ENCODE measurements at places on chromosomes 7 and 10.

- DNase-seq: no peak
These were observed 1066.5 kb downstream of the TYW1 start for GRCh38 chr7:68063171-68063570.

GRCh38 chr7:154804449-154804848, 198.5 kb downstream of the PAXIP1 start:
- DNase-seq: no peak

GRCh38 chr7:122305475-122306319, 1.1 kb upstream of the FEZF1 start:
- DNase-seq: no peak

GRCh38 chr7:95517458-95517857, 31.7 kb downstream of the ASB4 start:
- no peak for DNase-seq
